ENCODE measurements at places on chromosomes 1 and 21. TPM values are rescaled to one million over a fixed set of nuclear protein-coding genes. Genes with fewer than 3 reads are reported as not detected.

Gene SHE
- 2.8 TPM for total RNA-seq

DNA sequence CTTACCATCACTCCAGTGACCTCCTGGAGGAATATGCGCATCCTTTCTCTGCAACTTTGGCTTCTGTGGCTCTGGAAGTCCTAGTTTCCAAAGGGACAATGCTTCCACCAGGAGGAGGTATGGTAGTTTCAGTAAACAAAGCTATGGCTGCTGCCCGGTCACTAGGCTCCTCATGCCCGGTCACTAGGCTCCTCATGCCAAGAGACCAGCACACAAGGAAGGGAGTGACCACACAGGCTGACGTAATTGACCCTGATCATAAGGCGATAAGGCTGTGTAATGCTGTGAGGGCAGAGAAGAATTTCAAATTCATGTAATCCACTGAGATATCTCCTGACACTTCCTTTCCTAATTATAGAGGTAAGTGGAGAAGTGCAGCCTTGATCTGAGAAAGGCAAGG is 102.9 kb downstream of the DTL start:
- no peak for DNase-seq

GRCh38 chr1:162389021-162389818 is 7.7 kb downstream of the C1orf226 start:
- DNase-seq, result no peak

DNA sequence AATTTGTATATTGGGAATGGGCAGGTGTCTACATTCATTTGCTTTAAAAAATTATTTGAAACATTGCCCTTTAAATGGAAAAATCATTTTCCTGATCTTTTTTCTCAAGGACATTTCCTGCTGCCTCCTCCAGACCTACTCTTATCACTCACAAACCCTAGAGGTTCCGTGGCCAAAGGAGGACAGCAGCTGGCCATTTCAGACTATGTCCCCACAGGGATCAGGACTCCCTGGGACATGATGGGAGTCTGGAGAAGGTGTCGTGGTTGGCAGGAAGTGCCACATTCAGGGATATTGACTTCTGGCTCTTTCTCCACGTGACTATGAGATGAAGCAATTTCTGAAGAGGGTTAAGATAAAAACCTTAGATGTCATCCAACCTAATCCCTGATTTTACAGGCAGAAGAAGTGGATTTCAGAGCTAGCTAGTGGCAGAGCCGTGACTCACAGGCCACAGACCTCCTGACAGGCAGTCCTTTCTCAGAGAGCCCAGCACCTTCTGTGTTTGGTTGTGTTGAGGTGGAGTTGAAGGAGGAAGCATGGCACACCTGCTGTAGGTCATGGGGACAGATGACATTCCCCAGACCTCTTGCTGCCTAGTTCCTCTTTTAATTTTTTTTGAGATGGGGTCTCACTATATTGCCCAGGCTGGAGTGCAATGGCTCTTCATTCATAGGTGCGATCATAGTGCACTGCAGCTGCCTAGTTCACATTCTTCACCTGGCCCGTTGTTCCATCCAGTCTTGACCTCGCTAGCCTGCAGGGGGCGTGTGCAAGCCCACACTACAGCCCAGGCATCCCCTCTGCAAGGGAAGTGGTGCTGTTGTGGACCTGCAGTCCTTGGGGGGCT is 25.5 kb upstream of the IL10 start:
- DNase-seq, result no peak

DNA sequence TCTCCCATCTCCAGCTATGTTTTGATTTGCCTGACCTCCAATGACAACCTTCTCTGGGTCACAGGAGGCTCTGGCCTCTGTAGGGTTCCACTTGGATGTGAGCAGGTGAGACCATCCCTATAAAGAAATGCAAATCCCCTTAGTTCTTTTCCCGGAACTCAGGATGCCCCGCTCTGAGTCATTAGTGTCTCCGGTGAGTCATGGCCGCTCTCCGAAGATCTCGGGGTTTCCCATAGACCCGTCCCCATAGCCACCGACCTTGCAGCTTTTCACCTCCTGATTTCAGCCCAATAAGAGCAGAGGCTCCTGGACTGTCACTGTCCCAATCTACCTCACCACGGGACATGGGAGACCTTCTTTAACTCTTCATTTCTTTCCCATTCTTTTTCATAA is 98.2 kb downstream of the PGBD5 start:
- no peak for DNase-seq

Data from cerebellum (tissue), 4 donors.